ENCODE measurements at places on chromosomes 3 and 15.

- DNase-seq: peak; percentile 53
Measured at GRCh38 chr15:41557673-41558399, 1.2 kb upstream of the TYRO3 start.

GRCh38 chr3:170331143-170331542, 26.4 kb upstream of the SKIL start:
- DNase-seq: no peak

GRCh38 chr3:37823189-37823588, 38.5 kb upstream of the CTDSPL start:
- no peak for DNase-seq

DNA sequence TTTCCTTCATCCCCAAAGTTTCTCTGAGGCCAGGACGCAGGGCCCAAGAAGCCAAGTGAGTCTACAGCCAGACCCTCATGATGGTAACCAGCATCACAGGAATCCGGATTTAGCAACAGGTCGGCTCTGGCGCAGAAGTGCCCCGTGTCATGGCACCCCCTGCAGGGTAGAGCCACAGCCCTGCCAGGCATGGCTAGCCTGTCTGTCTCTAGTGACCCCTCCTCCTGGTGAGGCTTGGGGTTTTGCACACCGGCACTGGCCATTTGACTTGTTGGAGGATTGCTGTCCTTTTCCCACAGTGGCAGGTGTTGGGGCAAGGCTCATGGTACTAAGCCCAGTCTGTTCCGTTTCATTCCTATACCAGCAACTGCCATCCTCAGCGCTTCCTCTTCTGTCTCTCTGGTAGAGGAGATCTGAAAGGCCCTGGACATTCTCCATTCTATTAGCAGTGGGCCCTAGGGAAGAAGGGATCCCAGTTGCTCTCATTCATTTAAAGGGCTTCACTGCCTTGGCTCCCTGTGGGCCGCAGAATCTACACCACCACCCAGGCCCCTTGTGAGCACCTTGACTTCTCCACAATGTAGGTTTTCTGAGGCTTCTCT, 9.4 kb upstream of the CHAC1 start:
- DNase-seq: no peak

- no peak for DNase-seq
Measured at GRCh38 chr3:177591379-177591778, 394.1 kb upstream of the TBL1XR1 start.

DNA sequence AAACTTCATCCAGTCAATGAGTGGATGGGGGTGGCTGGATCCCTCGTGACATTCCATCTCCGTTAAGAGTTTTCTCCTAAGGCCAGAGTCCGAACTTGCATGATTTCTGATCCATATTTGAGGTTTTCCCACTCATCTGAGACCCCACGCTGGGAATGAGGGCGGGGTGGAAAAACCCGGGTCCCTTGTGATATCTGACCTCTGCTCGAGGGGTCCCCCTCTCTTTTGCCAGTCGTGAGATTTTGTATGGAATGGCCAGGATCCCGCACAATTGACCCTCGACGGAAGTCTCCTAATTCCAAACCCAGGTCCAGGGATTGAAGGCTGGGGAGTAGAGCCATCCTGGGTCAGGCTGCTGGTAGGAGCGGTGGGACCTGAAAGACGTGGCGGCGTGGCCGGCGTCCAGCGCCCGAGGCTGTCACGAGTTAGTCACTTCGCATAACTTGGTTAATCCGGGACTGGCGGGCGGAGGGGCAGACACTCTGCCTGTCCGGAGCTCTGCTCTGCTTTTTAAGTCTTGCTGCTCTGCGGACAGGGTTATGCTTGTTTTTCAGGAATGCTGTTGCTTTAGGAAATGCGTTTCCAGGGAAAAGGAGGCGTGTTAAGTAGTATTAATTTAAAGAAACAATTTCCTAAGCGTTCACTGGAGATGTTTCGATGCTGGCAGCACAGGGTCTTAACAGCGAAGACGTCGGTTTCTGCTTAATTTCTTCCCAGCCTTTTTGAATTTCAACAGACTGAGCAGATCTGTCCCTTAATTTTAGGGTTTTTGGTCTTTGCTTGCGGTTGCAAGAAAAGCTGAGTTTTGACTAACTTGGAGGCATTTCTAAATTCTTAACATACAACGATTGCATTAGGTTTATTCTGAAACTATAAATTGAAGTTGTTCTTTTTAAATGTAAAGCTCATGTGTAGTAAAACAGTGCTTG, 69.7 kb upstream of the LRRFIP2 start:
- DNase-seq: peak; percentile 49

GRCh38 chr15:41513506-41514227, at the start of gene LTK:
LTK (minus strand) TSS chr15:41513827; CDS start chr15:41513709, 118 bp downstream.
- no peak for DNase-seq

- no peak for DNase-seq
Measured at GRCh38 chr3:14507757-14508504, 32.2 kb downstream of the GRIP2 start.

DNA sequence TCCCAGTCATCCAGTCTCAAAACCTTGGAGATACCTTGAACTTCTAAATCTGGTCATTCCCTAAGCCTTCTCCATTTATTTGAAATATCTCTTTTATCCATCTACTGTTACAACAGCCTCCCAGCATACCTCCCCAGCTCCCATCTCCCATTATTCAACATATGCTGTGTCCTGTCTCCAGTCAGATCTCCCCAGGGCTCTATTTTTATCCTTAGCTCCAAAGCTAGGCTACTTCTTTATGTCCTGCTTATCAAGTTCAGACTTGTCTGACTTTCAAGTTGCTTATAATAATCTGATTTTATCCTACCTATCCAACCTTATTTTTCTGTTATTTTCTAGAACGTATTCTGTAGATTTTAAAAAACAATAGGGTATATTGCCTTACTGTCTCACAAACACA, 44.2 kb downstream of the IQGAP1 start:
- no peak for DNase-seq

GRCh38 chr15:95085056-95085455, 853.7 kb downstream of the MCTP2 start:
- DNase-seq: no peak

DNA sequence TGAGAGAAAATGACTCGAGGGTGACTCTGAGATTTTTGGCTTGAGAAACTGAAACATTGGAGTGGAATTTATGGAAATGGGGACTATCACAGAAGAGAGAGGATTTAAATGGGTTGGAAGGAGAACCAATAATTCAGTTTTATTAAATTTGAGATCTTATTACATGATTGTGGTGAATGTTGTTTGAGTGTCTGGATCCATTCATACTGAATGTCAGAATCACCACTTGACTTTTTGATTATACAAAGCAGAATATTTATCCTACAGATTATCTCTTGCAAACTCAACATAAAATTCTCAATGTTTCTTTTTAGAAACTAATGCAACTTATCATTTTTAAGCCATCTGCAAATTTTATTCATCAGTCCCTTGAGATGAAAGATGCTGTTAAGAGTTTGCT, 332.8 kb downstream of the CNTN3 start:
- DNase-seq: no peak

- peak; percentile 19 for DNase-seq
Measured at GRCh38 chr3:190617185-190617584, 103.3 kb downstream of the IL1RAP start.

DNA sequence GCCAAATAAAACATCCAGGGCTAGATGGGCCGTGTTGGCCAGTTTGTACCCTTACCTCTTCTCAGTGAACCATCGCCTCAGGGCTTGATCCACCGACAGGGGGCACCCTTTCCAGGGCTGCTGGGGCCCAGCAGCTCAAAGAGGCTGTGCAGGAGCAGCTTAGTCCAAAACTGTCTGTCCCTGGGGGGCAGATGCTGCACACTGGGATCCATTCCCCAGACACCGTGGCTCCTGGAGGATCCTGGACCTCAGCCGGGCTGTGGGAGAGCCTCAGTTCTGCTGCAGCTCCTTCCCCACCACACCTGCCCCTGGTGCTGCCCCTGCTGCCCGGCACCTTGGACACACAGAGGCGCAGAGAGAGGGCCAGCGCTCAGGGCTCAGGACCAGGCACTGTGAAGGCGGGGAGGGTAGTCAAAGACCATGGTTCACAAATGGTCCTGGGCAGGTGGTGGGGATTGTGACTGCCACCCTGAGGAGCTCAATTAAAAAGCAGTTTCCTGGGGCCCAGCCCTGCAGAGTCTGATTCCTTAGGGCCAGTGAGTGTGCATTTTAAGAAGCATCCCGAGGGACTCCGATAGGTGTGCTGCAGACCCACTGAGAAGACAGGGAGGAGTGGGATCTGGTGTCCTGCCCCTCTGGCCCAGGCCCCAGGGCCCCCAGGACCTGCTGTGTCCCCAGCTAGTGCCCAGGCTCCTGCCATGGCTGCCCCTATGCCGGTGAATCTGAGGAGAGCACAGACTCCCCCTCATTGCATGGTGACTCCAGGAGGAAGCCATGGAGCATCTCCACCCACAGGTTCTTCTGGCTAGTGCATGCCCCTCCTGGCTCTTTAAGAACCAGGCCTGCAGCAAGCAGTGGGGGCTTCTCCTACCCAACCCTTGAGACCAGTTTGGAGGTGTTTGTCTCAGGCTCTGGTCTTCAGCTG, 86.5 kb upstream of the PRR20G start:
- DNase-seq: peak; percentile 14

DNA sequence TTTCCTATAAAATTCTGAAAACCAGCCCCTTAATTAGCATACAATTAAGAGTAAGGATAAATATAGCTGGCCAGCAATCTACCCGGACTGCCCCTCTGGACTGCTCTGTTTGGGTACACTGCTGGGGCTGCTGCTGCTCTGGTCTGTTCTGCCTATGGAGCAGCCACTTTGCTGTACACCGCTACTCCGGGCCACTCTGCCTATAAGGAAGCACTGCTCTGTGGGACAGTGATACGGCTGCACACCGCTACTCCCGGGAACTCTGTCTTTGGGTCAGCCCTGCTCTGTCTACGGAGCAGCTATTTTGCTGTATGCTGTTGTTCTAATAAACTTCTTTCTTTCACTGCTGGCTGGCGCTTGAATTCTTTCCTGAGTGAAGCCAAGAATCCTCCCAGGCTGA, 316.5 kb upstream of the PLSCR5 start:
- DNase-seq: no peak
